ENCODE measurements at places on chromosomes 6 and 20.

DNA sequence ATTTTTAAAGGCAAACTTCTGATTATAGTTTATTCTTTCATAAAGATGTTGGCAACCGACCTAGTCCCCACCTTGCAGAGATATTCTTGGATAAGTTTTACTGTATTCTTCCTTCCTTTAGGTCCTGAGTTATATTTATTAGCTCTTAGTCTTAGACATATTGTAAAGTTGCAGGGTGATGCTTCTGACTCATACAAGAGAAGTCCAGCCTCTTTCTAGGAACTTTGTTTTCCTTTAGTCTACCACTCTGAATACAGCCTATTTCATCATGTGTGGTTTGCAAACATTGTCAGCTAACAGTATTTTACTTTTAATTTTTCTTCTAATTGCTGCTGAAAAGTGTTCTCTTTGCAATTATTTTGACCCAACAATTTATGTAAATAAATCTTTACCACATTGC, 686.7 kb downstream of the COL12A1 start:
- DNase-seq: peak; percentile 86

DNA sequence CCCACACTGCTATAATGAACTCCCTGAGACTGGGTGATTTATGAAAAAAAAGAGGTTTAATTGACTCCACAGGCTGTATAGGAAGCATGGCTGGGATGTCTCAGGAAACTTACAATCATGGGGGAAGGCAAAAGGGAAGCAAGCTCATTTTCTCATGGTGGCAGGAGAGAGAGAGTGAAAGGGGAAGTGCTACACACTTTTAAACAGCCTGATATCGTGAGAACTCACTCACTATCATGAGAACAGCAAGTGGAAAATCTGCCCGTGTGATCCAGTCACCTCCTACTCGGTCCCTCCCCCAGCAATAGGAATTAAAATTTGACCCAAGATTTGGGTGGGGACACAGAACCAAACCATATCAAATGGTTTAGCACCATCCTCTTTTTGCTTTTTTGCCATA, 116.6 kb upstream of the CEP162 start:
- DNase-seq: no peak

GRCh38 chr6:52517502-52518278, 59.2 kb downstream of the TRAM2 start:
- peak; percentile 98 for DNase-seq

DNA sequence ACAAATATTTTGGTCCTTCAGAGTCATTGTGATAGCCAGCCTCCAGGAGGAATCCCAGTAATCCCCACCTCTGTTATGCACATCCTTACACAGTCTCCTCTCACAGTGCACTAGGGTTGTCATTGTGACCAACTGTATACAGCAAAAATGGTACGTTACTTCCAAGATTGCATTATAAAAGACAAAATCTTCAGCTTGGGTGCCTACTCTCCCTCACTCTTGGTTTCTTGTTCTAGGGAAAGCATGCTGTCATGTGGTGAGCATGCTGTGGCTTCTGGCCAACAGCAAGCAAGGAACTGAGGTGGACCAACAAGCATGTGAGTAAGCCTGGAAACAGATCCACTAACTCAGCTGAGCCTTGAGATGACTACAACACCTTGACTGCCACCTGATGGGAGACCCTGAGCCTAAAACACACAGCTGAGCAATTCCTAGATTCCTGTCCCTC, 130.1 kb upstream of the DST start:
- peak; percentile 66 for DNase-seq

GRCh38 chr6:125503181-125503580, 201.4 kb upstream of the HDDC2 start:
- DNase-seq: no peak
